ENCODE measurements at places on chromosomes 16 and 17. TPM values are rescaled to one million over a fixed set of nuclear protein-coding genes. Genes with fewer than 3 reads are reported as not detected.

- no peaks in the 10 kb centered on the region for H3K4me1 ChIP-seq
- no peak for DNase-seq
- no peaks in the 10 kb centered on the region for H3K27me3 ChIP-seq
- no peaks in the 10 kb centered on the region for H3K36me3 ChIP-seq
- H3K4me3 ChIP-seq = no peak overlapping the region
Observed at GRCh38 chr17:19273731-19274130, 36.6 kb downstream of the EPN2 start.

GRCh38 chr17:76791053-76791980, 53.4 kb downstream of the MFSD11 start:
- no peaks in the 10 kb centered on the region for H3K36me3 ChIP-seq
- H3K27ac ChIP-seq = no peak overlapping the region
- no peaks in the 10 kb centered on the region for H3K27me3 ChIP-seq
- DNase-seq = no peak
- peak overlapping the region; percentile 48 for H3K4me3 ChIP-seq

DNA sequence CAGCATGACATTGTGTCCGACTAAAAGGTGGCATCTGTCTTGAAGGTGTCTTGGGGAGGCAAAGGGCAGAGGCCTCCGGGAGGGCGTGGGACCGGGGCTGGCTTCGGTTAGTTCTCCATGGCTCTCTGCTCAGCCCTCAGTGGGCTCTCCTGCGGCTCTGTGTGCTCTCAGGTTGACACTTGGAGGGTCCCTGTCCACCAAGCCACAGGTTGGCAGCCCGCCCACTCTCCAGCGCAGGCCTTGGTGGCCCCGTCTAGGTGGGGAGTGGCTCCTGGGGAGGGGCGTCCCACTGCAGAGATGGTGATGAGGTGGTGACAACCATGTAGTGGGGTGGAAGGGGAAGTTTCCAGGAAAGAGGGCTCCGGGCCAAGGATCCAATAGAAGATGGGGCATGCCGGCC, 31.6 kb downstream of the ADGRG5 start:
- H3K27ac ChIP-seq = no peak overlapping the region
- peaks cover 24% of the 10 kb centered on the region for H3K4me1 ChIP-seq
- no peak overlapping the region for H3K4me3 ChIP-seq
- H3K36me3 ChIP-seq = no peaks in the 10 kb centered on the region

DNA sequence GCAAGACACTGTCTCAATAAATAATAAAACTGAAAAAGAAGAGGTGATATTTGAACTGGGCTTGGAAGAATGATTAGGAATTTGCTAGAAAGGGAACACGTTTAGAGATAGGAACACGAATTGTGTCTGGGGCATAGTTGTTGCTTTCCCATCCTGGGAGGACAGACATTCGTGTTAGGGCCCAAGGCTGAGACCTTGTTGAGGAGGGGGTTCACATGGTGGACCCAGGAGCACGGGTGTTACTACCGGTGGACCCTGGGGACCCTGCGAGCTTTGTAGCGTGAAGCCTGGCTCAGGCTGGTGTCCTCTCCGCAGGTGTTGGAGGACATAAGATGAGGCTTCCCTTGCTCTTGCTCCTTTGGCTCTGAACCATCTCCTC, 1.2 kb downstream of the ACSF3 start:
- peak overlapping the region; percentile 48 for H3K27ac ChIP-seq
- peak overlapping the region; percentile 72 for H3K4me3 ChIP-seq
- no peak for DNase-seq
- H3K36me3 ChIP-seq = peaks cover 7% of the 10 kb centered on the region

GRCh38 chr16:52450241-52450640, 96.7 kb downstream of the TOX3 start:
- no peak overlapping the region for H3K4me3 ChIP-seq
- DNase-seq = no peak
- H3K27ac ChIP-seq = no peak overlapping the region
- no peaks in the 10 kb centered on the region for H3K36me3 ChIP-seq
- no peaks in the 10 kb centered on the region for H3K27me3 ChIP-seq
- no peaks in the 10 kb centered on the region for H3K4me1 ChIP-seq

DNA sequence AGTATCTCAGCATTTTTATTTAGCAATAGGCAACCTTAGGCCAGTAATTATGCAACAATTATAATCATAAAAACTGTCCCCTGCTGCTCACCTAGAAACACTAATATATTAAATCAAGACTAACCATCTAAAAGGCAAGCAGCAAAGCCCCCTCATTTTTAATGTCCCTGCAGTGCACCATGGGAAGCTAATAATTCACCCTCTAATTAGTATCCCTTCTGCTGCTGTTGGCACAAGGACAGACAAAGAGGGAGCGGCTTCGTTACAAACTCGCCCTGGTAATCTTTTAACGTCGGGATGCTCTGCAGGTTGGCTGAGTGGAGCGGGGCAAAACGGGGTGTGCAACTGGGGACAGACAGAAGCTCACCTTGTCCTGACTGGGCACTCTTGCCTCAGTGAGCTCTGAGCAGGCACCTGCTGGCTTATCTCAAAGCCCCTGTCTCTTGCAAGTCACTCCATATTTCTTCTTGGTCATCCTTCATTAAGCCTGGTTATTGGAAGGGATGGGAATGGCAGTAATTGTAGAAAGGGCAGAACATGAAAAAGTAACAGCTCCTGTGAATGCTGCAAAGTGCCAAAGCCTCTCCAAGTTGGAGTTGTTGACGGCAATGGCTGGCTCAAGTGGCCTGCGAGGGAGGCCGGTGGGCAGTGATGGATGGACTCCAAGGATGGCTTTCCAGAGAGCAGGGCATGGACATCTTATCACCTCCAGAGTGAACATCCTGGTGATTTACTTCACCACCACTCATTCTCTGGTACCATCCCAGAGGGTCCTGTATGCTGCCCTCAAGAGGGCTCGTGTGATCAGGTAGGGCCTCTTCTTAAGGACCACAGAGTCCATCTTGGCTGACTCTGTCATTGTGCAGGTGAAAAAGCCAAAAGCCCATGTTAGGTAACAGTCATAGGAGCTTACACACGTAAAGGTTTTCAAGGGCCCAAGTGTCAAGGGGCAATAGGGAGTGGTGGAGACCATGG, 219.6 kb upstream of the N4BP1 start:
- no peaks in the 10 kb centered on the region for H3K27me3 ChIP-seq
- no peaks in the 10 kb centered on the region for H3K36me3 ChIP-seq
- DNase-seq = no peak

The REXO5 gene
- 1.7 TPM for total RNA-seq

The PTX4 gene
- not detected for total RNA-seq

The CNGB1 gene
- not detected for total RNA-seq

The TBC1D3H gene
- total RNA-seq = not detected

The MFSD6L gene
- total RNA-seq = not detected

The RHBDF2 gene
- 23.8 TPM for total RNA-seq

Data from CD4-positive, CD25-positive, alpha-beta regulatory T cell (primary cell).